GM19239 (cell line): ENCODE measurements at places on chromosomes 3 and 15.

GRCh38 chr3:194231929-194232832 lies 96.2 kb downstream of the HES1 start:
- no peak for DNase-seq

DNA sequence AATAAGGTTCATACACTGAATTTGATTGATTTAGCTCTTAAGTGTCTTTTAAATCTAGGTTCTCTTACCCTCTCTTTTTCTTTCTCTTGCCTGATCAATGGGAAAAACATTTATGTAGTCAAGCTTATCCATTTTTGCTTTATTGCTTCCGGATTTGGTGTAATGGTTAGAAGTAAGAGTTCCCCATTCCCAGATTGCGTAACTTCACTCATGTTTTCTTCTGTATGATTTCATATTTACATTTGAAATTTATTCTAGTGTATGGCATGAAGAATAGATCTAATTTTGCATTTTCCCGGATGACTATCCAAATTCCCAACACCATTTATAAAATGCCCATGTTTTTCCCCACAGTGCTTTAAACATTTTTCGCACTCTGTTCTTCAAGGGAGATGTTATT lies 27.9 kb upstream of the SV2B start:
- no peak for DNase-seq

DNA sequence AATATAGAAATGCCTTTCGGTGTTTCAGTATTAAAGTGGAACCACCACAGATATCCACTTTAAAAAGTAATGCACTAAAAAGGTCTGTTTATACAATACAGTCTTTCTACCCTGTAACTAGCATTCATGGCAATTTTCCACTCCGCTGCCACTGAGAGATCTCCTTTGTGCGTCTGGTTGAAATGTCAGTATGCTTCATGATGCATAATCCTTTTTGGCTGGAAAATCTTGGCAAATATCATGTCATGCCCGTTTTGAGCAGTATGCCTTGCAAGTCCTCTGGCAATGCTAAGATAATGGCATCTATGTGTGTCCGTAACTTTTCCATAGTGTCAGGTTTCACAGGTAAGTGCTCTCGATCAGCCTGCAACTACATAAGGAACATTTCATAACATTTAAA lies 30.8 kb upstream of the ARF4 start:
- no peak for DNase-seq

DNA sequence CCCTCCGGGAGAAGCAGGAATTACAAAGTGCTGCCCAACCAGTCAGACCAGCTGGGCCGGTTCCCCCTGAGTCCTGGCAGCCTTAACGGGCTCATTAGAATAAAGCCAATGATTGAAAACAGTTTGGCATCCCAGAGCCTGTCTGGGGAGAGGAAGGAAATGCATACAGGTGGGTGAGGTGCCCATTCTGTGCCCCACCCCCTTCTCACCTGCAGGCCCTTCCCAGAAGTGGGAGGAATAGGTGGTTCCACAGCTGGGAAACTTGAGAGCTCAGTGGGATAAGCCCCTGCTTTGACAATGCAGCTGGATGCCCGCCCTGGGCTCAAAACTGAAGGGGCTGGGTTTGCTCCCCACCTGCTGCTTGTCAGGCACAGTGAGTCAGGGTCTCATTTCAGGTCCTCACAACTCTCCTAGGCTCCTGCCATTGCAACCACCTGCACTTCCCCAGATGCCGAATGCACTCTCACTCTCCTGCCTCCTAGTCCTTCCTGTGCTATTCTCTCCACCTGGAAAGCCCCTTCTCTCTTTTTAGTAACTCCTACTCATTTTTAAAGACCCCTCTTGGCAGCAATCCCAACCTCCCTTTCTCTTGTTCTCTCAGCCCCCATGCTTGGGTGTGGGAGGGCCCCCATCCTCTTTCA lies 5.5 kb upstream of the BUB1B start:
- DNase-seq: no peak

GRCh38 chr15:42065033-42065432 lies 29.3 kb downstream of the PLA2G4D start:
- no peak for DNase-seq

DNA sequence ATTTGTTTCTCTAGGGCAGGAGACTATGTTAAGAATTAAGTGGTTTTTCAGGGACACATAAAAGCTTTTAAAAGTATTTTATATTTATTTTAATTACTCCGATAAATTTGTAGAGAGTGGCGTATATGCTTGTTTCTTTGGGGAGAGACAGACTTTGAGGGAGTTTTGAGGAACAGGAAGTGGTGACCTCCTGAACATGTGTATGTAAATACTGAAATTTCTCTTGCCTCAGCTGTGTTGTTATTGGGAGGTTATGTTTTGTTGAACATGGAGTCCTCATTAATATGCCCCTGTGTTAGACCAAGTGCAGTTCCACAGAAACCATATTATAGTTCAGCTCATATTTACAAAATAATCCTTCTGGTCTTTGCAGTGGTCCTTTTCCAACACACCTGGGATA lies 41.8 kb upstream of the UTS2B start:
- no peak for DNase-seq

GRCh38 chr3:100358413-100358812 lies 23.9 kb downstream of the NIT2 start:
- DNase-seq: no peak

- no peak for DNase-seq
Measured at GRCh38 chr3:84165328-84165727, 793.5 kb upstream of the CADM2 start.

DNA sequence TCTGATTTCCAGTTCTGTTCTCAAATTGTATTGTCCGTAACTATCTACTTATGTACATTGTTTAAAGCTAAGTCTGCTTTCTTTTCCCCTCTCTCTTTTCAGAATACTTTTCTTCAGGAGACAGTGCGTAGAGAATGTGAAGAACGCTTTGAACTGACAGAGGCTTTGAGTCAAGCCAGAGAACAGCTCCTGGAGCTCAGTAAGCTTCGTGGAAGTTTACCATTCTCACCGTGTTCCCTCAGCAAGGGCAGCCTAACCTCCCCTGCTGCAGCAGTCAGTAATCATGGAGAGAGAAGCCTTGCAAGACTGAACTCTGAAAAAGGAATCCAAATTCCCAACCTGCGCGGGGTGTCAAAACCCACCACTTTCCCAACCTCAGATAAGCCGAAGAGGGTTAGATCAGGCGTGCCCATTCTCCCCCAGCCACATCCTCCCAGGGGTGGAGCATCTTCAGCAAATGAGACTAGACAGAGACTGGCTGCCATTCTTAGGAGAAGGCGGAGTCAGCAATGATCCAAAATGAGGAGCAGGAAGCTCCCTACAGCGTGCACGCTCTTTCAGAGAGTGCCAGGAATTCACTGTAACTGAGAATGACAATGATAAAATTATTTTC lies 114.6 kb downstream of the CCNL1 start:
- no peak for DNase-seq

- no peak for DNase-seq
Measured at GRCh38 chr15:29612701-29613100, 209.6 kb downstream of the TJP1 start.

DNA sequence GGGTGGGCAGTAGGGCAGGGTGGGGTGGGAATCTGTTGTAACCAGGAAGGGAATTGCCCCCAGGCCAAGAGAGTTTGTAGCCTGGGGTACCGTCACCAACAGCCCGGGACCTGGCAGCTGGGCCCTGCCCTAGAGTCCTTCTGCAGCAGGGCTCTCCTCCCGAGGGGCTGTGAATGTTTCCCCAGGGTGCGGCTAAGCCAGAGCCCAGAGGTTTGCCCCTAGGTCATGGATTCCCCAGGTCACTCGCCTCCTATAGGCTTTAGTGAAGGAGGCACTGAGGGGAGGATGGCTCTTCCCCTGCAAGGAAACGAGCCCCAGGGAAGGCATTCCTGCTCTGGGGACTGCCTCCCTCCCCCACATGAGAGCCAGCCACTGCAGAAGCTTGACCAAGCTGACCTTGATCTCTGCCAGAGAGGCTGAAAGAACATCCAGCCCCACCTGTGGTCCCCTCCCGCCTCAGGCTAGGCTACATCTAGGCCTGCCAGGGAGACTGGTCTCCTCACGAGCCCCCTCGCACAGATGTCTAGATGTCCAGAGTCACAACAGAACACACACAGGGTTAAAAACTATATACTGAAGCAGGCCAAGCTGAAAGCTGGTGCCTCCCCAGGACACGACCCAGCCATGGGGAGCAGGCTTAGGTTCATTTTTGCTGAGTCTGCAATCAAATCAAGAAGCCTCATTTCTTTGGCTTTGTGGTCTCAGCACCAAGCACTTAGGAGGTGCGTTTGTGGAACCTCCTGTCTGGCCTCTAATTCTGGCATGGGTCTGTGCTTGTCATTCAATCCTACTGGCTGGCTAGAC lies 69.1 kb upstream of the TAMM41 start:
- DNase-seq: no peak

GRCh38 chr3:173702561-173702960 lies 305.0 kb downstream of the NLGN1 start:
- no peak for DNase-seq

DNA sequence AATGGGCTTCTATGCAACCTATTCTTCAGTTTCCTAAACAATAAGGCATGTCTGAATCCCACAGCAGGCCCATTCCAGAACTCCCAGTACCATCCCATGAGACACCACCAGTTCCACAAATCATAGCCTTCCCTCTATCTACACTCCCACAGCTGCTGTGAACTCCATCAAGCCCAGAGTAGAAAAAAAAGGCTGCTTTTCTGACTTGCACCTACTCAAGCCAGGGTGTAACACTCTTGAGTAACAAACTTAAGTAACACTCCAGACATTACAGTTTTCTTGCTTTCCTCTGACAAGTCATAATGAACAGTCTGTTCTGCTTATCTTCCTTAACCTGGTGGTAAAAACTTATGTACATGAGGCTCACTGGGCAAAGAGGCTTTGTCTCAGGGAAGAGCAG lies 283.1 kb downstream of the NFKBIZ start:
- no peak for DNase-seq

DNA sequence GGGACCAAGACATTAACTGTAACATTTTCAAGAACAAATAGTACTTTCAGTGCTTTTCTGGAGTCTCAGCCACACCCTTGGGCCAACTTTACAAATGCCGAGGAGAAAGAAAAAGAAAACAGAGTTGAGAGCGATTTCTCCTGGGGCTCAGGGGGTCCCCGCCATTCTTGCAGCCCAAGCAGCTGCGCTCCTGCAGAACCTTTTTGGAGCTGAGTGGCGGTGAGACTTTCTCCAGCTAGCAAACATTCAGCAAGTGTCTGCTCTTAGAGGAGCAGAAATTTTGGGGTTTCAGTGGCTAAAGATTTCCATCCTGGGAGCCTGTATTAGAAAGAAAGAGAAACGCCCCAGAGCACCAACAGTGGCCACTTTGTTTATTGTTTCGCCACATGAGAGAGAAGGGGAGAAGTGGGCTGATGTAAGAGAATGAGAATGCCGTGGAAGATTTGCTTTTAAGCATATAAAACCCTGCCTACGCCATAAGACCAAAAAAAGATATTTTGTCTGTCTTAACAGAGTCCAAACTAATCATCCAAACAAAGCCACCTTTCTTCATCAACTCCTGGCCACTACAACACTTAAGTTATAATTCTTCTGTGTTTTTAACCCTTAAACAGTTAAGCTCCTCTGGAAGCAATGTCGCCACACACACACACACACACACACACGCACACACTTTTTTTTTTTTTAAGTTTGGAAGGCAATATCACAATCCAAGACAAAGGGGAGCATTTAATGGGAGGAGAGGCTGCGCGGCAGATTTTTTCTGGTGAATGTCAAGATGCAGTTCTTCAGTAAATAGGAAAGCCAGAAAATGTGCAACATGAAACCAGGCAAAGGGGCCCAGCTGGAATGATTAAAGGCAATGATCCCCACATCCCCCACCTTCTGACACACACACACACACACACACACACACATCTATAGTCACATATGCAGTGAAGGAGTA lies 19.2 kb downstream of the EID1 start:
- no peak for DNase-seq

DNA sequence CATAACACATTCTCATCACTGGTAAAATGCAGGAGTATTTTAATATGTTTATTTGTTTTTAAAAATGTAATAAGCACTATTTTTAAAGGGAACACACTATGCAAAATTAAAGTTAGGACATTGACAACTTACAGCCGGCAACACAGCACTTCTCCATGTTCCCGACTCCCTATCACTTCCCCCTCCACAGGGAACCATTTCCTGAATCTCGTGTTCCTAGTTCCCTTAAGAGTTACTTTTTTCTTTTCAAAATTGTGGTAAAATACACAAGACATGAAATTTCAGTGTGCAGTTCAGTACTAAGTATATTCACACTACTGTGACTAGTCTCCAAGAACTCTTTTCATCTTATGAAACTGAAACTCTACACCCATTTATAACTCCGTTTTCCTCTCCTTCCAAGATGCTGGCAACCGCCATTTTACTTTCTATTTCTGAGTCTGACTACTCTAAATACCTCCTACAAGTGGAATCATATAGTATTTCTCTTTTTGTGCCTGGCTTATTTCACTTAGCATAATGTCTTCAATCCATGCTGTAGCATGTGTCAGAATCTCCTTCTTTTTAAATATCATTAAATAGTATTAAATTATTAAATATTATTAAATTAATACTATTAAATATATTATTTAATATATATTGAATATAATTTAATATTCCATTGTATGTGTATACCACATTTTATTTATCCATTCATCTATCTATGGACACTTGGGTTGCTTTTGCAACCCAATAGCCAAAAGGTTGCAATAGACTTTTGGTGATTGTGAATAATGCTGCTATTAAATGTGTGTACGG lies 25.9 kb upstream of the UBE2Q2 start:
- no peak for DNase-seq

- DNase-seq: no peak
Measured at GRCh38 chr3:180358179-180358578, 243.8 kb upstream of the TTC14 start.
